Cardiac atrium fibroblast (primary cell): ENCODE measurements at places on chromosomes 3 and 15. TPM values are rescaled to one million over a fixed set of nuclear protein-coding genes. Genes with fewer than 3 reads are reported as not detected.

Gene THPO
- not detected in 2 replicates for total RNA-seq

Gene NRG4
- total RNA-seq, result not detected in 2 replicates

Gene KCNAB1
- 0.72 TPM in 1 of 2 replicates, not detected in the other for total RNA-seq

Gene GOLGA6B
- total RNA-seq, result not detected in 2 replicates

Gene CPNE9
- total RNA-seq, result not detected in 2 replicates

Gene SLC15A2
- 0.18 and 0.32 TPM in 2 replicates for total RNA-seq

Gene LHFPL4
- not detected in 2 replicates for total RNA-seq
